Kidney epithelial cell (primary cell): ENCODE measurements at places on chromosomes 7 and 10. TPM values are rescaled to one million over a fixed set of nuclear protein-coding genes. Genes with fewer than 3 reads are reported as not detected.
A peak's percentile ranks its signal among the peaks of the same experiment; 100 is the strongest.

DNA sequence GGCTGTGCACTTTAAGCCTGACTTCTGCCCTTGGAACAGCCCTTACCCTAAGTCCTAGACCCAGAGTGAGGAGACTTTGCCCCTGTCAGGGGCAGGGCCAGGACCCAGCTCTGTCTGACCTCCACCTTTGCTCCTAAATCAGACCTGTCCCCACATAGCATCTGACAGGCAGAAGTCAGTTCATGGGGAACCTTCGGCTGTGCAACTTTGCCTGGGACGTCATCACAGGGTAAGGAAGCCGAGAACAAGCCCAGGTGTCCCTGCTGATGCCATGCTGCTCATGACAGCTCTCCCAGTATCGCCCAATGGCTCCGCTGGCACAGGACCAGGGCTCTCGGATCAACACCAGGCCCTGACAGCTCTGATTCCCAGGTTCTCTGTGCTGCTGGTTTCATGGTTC, 55.4 kb downstream of the TNS3 start:
- no peak for DNase-seq

GRCh38 chr7:157310676-157311185, 26.1 kb upstream of the DNAJB6 start:
- DNase-seq, result no peak

- no peak for DNase-seq
Observed at GRCh38 chr10:50410066-50410811, 158.9 kb upstream of the ASAH2 start.

DNA sequence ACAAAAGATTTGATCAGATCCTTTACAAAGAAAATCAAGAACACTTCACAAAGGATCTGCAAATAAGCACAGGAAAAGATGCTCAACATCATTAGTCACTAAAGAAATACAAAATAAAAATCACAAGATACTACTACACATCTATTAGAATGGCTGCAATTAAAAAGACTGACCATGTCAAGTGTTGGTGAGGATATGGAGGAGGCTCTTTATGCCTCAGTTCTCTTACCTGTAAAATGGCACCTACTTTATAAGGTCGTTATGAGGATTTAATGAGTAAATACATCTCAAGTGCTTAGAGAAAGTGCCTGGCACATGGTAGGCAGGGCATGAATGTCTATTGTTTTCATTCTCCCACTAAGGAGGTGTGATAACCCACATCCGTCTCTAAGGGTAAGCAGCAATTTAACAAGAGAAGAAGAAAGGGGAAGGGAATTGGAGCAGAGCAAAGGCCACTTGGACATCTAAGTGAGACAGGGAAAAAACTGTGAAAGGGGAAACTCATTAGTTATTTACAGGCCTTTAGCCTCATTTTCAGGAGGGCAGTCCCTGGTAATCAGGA, 157.5 kb upstream of the NFE2L3 start:
- DNase-seq, result no peak

- DNase-seq, result no peak
Observed at GRCh38 chr10:33967606-33968120, 633.2 kb upstream of the NRP1 start.

GRCh38 chr10:49151025-49151445, 17.2 kb upstream of the FAM170B start:
- DNase-seq, result no peak

DNA sequence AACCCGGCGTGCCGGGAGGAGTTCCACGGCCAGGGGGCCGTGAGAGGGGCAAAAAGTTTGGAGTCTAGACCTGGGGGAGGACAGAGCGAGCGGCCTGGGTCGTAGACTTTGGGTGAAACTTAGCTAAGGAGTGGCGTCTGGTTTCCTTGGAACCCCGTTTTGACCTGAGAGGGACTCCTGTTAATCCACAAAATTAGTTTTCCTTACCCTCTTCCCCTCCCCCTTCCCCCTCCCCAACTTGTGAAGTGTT, 574 bp downstream of the MARCHF5 start:
- no peak for DNase-seq

DNA sequence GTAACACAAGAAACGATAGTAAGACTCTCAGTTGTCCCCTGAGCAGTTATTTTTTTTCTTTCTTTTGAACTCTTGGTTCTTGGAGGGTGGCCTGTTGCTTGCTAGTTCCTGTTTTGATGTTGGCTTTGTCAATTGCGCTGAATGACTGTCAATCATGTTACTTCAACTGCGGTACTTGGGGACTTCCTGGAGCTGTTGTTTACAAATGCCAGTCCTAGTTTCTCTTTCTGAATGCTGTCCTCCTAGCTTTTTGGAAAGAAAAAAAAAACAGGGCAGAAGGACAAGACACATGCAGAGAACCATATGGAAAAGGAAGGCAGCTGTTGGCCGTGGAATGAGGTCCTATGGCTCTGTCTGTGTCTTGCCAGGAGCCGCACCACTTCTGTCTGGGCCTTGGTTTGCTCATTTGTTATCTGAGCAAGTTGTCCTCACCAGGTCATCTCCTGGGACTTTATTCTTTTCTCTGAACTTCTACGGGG, 7.0 kb upstream of the PDCD4 start:
- DNase-seq, result no peak

DNA sequence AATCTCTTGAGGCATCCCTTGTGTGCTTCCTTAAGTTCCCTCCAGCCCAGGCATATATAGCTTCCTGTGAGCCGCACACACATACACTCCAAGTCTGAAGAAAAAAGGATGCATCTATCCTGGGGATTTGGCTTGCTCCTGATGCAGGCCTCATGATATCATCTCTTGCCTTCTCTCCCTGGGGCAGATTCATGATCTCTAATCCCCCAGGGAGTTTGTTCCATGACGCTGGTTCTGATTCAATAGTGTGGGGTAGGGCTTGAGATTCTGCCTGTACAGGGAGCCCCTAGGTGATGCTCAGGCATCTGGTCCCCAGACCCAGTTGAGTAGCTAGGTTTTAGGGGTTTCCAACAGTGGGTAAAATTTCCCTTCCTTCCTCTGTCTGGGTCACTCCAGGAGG, 1.5 kb downstream of the PON1 start:
- DNase-seq, result no peak

- no peak for DNase-seq
Observed at GRCh38 chr7:145665499-145666258, 450.9 kb upstream of the CNTNAP2 start.

GRCh38 chr7:12069757-12070156, 141.3 kb upstream of the TMEM106B start:
- DNase-seq, result no peak

DNA sequence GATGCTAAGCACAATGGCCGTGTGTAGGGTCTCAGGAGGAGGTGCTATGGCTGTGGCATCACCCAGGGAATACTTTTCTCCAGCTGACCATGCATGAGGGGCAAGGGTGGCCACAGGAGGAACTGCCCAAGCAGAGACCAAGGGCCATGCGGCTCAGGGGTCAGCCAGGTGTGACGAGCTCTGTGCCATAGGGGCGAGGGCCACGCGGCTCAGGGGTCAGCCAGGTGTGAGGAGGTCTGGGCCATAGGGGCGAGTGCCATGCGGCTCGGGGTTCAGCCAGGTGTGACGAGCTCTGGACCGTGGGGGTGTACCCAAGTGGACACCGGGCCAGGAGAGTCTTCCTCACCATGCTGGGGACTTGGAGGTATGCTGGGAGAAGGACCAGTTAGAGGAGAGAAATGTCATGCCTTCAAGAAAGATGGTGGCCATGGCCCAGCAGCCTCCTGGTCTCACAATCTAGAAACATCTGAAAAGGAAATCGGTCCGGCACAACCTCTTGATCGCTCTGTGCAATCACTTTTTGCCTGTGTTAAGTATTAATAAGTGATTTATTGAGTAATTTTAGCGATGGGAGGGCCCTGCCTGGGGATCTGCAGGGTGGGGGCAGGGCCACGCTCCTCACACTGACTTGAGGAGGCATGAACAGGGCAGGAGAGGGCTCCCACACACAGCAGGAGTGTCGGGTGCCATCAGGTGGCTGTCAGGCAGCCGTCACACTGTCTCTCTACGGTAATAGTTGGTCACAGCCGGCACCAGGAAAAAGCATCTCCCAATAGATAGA, 265.0 kb downstream of the ADARB2 start:
- no peak for DNase-seq

DNA sequence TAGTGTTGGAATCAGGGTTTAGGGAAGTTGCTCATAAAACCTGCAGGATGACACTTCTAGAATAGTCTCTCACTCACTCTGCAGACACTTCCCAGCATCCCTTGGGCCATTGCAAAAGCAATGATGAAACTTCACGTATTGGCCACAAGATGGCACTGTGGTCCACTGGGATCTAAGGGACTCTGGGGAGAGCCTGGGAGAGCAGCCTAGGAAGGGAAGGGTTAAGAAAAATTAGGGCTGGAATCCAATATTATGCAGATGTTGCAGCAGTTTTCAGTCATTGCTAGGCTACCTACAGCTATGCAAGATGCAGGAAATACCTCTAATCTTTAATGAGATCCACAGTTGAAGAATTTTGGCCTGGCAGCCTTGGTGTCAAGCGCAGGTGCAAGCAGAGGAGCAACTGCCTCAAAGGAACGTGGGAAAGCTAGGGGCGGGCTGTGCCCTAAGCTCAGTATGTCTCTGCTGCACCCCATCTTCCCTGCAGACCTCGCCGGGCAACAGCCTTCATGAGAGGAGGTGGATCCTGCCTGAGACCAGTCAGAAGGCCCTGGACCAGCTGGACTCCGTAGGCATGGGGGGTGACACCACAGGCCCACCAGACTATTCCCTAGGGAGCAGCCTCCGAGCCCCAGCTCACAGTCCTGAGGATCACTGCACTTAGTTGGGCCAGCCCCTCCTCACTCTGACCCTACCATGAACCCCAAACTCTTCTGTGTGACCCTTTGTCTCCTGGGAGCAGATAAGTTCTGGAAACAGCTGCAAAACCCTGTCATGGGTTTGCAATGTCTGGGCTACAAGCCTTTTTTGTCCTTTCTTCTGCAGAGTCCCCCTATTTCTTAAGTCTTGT, 127.9 kb upstream of the PRSS58 start:
- DNase-seq, result peak; percentile 25

DNA sequence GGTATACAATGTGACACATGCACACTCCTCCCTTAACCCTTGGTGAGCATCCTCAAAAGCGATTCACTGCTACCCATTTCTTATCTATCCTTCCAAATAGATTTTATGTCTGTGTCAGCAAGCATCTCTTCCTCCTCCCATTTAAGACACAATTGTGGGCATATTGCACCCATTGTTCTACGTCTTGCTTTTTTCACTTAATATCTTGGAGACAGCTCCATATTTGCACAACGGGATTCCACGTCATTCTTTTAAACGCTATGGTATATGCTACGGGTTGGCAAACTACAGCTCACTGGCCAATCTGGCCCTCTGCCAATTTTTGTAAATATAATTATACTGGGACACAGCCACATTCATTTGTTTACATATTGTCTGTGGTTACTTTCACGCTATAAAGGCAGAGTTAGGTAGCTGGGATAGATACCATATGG, 88.6 kb downstream of the RNF216 start:
- no peak for DNase-seq

GRCh38 chr7:92725161-92725925, 111.0 kb downstream of the CDK6 start:
- no peak for DNase-seq

DNA sequence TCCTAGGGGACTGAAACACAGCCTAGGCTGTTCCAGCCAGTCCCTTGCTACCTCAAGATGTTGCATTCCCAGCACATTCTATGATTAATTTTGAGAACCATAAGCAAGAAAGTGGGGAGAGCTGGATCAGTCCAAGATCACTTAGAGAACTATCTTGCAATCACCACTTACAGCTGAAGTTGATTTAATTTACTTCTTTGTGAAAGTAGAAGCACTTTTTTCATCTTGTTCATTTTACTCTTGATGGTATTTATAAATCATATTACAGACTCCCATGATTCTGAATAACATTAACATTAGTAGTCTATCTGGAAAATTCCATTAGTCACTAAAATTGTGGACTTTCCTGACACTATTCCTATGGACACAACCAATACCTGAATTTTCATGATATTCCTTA, 118.5 kb downstream of the ETV1 start:
- no peak for DNase-seq

DNA sequence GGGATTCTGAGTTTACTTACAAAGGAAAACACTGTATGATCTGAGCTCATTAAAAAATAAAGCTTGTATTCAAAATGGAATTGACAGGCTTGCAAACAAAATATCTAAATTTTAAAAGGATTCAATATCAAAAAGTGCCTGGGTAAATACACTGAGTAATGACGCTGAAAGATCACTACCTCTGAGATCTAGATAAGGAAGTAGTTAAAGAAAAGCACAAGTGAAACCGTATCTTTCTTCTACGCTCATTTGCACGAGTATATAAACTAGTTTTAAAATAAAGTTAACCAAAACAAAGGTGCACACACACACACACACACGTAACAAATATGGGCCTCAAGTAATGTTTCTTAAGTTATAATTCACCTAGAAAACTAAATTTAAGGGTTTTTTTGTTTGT, 93.4 kb downstream of the SNX13 start:
- no peak for DNase-seq

DNA sequence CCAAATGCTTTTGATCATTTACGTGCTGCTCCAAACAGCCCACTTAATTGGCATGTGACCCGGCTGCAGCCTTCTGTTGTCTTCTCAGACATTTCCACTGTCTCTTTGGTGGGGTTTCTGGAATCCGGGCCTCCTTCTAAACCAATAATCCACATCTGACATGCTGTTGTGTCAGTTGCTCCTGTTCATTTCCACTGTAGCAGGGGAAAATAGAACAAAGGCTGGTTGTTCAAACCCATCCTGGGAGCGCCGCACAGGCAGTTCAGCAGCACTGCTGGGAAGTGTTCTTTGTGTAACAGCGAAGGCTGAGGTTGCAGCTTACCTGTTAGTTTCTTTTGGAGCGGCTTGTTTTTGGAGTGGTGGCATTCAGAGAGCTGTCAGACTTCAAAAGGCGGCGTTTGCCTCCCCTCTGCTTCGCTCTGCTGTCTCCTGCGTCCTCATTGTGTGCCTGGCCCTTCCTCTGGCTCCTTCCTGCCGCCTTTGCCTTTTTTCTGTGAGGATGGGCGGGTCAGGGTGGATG, 149.4 kb downstream of the SNX10 start:
- no peak for DNase-seq

Gene PARD3
- 76.0 and 76.4 TPM in 2 replicates for total RNA-seq

Gene CARD11
- total RNA-seq, result 31.0 and 31.4 TPM in 2 replicates

Gene CTAGE6
- not detected in 2 replicates for total RNA-seq

Gene ZNF33A
- total RNA-seq, result 20.8 and 21.4 TPM in 2 replicates

Gene PVRIG
- total RNA-seq, result not detected in 2 replicates

Gene ACSL5
- 0.55 and 1.5 TPM in 2 replicates for total RNA-seq
